NCI-H1930 (cell line): ENCODE measurements at places on chromosomes 13 and 19.
A peak's percentile ranks its signal among the peaks of the same experiment; 100 is the strongest.

- DNase-seq = no peak
These were observed 468 bp downstream of the STX10 start for GRCh38 chr19:13149628-13150186.

DNA sequence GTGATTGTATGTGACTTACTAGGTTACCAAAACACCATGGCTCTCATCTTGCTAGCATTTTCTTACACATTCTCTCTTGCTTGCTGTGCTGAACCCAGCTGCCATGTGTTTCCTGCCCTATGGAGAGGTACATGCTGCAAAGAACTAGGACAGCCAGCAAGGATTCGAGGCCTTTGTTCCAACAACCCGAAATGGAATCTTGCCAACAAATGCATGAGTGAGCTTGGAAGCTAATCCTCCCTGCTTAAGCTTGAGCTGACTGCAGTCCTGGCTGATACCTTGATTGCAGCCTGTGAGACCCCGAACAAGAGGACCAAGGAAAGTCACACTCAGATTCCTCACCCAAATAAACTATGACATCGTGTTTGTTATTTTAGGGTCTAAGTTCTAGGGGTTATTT is 651.2 kb downstream of the SLITRK6 start:
- DNase-seq = no peak

- no peak for DNase-seq
These were observed 539.7 kb downstream of the RFC3 start for GRCh38 chr13:34357435-34358232.

DNA sequence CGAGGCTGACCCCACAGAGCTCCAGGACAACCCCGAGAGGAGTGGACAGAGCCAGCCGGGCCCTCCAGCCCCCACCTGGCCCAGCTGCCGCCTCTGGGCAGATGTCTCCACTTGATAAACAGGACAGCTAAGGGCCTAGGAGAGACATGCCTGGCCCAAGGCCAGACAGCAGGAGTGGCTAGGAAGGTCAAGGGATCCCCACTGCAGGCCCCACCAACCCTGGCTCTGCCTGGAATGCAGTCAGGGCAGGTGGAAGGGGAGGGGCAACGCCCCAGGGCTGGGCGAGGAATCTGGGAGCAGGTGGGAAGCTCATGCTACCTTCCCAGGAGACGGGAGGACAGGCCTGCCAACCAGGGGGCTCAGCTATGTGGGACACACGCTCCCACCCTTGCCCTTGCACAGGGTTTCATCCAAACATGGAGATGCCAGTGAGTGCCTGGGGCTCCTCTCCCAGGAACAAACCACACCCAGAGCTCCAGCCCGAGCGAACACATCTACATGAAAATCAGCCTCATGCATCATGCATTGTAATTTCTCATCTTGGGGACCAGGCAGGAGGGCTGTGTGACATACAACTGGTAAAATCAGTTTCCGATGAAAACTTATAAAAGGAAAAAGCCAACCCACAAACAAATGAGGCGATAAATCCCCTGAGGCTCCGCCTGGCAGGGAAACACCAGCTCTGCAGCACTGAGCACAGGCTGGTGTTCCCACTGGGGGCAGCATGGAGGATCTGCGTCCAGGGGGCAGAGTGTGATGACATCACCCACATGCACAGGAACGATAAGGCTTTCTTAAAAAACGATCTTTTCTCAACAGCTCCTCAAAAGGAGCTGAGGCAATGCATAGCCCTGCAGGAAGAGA is 25.0 kb downstream of the SH3GL1 start:
- DNase-seq = no peak

- DNase-seq = no peak
These were observed 65.7 kb downstream of the CEBPG start for GRCh38 chr19:33438987-33439781.

DNA sequence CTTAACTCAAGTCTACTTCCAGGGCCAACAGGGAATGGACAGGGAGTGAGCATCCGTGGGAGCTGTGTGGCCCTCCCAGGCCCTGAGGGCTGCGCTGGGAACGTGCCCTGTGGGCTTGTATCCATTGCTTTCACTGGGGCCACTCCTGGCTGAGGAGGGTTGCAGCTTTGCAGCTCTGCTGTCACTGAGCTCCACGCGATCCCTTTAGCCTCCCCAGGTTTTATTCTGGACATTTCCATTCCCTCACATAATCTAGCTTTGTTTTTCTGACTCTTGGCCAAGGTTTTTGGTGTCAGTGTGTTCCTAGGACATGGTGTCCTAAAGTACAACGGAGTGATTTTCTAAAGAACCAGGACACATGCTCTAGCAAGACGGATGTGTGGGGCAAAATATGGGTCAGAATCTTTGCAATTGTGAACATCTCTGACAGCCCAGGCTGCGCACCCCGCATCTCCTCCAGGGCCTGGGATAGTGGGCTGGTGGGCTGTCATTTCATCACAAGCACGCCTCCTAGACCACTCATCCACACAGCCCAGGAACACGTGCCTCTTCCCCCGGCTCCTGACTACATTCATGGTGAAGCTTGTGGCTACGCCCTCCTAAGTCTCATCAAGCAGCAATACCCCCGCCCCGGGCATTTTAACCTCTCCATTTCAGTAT is 28.0 kb downstream of the GGACT start:
- DNase-seq = no peak

GRCh38 chr19:10235003-10235402 is 3.9 kb upstream of the S1PR2 start:
- DNase-seq = no peak

- no peak for DNase-seq
These were observed at the start of gene JSRP1 for GRCh38 chr19:2255982-2256685. Gene JSRP1, minus strand, starts transcription at chr19:2256417. Its CDS starts 1,103 bp downstream, at chr19:2255314.

- DNase-seq = no peak
These were observed 177.2 kb downstream of the STK24 start for GRCh38 chr13:98399756-98400155.

DNA sequence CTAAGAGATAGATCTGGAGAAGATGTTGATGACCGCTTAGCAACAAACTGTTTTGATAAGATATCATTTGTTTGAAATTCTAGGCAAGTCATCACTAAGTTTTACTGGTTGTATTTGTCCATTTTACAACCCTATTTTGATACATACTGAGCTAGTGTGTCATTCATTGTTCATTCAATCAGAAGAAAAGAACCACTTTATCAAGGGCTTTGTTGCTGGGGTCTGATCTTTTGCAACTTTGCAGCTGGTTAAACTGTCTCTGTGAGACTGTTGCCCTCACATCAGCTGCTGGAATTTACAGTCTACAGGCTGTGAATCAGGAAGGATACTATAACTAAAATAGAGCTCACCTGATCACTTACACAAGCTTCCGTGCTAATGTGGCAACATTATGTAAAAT is 290.5 kb downstream of the RFC3 start:
- no peak for DNase-seq

DNA sequence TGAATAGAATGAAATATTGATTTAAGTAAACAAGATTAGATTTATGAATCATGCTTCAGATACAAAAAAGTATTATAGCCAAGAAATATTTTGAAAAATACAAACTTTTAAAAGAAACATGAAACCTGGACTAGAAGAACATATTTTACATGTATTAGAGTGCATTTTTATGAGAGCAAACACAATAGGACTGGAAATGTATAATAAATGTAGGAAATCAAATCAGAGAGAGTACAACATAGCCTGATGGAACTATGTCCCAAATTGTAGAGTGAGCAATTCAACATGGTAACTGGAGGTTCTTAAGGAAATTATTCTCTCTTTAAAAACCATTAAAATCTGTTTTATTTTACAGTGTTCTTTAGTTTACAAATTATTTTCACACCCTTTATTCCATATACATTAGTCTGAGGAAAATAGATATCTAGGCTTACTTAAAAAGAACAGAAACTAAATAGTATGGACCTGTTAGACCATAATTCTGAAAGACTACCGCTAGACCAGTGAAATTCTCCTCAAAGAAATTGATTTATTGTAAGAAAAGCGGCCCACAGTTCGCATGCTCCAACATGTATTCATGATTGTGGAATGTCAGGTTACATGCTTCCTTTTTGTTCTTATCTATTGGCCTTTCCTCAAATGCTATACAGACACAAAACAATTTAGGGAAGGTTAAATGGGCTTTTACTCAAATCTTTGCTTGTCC is 1526.5 kb upstream of the SLC10A2 start:
- no peak for DNase-seq

GRCh38 chr19:924553-925086 is 1.2 kb upstream of the ARID3A start:
- no peak for DNase-seq

- peak; percentile 70 for DNase-seq
These were observed 712 bp downstream of the BBC3 start for GRCh38 chr19:47230054-47230920.

DNA sequence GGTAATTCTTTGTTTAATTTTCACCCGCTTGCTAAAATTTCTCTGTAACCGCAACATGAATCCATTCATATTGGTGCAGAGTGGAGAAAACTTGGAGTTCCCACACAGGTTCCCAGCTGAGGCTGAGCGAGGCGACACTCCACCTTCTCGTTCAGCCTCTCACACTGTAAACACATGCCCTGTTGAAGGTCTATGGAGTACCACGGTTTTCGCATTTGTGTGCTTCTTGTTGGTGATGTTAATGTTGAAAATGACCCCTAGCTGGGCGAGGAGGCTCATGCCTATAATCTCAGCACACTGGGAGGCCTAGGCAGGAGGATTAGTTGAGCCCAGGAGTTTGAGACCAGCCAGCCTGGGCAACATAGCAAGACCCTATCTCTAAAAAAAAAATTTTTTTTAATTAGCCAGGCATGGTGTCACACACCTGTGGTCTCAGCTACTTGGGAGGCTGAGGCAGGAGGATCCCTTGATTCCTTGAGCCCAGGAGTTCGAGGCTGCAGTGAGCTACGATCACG is 67.2 kb downstream of the ARHGEF18 start:
- no peak for DNase-seq

GRCh38 chr19:10393137-10393536 is 10.2 kb downstream of the CDC37 start:
- no peak for DNase-seq

DNA sequence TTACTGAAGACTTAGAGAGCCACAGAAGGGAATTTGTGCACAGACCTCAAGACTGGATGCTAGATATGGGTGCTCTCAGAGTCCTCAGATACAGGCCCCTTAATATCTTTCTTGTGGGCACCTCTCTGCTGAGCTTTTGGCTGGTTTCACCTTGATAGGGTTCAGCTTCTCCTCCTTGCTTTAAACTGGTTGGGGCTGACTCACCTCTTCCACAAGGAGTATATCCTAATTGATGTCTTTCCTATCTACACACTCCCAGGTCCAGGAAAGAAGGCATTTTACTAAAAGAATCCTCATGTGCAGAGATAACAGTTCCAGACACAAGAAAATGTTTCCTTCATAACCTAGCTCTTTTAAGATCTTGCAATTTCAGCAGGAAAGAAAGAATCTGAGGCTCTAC is 284.4 kb downstream of the NDFIP2 start:
- no peak for DNase-seq

DNA sequence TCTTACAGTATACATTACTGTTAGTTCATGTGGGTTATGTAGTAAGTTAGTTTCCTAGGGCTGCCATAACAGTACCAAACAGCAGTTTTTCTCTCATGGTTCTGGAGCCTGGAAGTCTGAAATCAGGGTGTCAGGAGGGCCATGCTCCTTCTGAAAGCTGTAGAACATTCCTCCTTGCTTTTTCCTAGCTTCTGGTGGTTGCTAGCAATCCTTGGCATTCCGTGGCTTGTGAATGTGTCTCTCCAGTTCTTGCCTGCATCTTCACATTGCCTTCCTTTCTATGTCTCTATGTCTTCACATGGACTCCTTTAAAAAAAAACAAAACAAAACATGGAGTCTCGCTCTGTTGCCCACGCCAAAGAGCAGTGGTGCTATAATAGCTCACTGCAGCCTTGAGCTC is 95.4 kb downstream of the WDFY2 start:
- DNase-seq = no peak

DNA sequence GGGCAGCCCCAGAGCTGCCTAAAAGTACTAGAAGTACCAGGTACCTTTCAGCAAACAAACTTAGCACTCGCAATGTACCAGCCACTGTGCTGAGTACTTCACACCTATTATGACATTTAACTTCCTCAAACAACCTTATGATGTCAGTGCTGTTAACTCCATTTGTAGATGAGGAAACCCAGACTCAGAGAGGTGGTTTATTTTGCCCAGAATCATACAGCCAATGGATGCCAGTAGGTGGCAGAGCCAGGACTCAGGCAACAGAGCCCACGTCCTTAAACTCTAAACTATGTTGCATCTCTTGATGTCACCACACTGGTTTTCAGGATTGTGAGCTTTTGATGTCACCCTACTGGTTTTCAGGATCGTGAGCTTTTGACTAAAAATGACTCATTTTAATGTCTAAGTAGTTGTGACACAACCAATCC is 78.9 kb downstream of the FLT1 start:
- DNase-seq = no peak

- DNase-seq = no peak
These were observed 50.7 kb downstream of the CEBPG start for GRCh38 chr19:33424181-33424580.

DNA sequence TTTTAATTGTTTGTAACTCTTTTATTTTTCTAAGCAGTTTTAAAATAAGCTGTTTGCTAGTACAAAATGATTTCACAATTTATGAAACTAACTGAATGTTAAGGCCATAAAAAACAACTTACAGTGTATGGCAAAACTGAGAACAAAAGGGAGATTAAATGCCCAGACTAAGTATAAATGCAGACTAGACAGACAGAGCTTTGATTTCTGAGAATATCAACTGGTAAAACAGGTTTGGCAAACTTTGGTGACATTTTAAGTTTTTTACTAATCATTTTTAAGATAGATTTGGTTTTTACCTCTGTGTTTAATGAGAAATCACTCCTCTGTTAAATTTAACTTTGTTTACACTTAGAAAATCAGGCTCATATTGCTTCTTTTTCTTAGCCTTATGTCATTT is 127.5 kb upstream of the KLF5 start:
- DNase-seq = no peak

DNA sequence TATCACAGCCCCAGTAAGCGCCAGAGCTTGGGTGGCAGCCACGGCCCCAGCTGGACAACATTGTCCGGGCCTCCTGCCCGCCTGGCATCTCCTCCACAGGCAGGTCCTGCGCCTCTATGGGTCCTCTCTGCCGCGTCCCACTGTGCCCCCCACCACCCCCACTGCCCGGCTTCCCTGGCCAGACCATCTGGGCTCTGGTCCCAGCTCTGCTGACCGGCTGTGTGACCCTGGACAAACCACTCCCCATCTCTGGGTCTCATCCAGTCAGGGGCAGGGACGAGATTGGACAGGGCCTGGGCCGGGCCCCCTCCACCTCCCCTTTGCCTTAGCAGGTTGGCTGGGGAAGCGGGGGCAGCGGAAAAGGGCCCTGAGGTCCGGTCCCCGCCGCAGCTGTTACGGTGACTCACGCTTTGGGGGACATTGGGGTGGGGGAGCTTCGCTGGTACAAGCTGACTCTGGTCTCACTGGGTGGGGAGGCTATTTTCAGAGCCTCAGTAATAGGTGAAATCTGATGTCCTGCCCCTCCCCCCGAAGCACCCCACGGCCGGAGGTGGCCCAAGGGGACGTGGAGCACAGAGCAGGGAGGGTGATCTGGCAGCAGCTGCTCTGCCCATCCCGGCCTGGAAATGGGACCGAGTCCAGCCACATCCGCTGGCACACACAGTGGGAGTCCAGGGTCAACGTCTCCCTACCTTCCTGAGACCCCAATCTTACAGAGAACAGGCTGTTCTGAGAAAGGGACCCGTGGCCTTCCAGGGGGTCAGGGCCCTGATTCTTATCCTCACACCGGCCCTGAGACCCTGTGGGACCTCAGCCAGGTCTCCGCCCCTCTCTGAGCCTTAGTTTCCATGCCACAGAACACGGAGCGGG is 9.1 kb downstream of the NFIC start:
- DNase-seq = no peak
